ENCODE measurements at places on chromosomes 11 and 22. TPM values are rescaled to one million over a fixed set of nuclear protein-coding genes. Genes with fewer than 3 reads are reported as not detected.

DNA sequence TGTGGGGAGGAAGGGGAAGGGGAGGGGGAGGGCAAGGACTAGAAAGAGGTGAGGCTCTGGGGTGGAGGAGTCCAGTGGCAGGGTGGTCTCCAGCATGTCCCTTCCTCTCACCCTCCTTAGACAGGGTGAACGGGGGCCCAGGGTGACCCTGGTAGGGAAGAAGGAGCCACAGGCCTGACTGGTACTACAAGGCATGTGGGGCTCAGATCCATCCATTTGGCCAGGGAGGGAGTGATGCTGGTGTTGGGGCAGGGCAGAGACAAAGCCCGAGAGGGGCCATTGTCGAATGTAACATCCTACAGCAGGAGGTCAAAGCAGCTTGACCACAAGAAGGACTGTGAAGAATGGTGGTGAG is 69.0 kb upstream of the SHISAL1 start:
- H3K4me1 ChIP-seq, result no peaks in the 10 kb centered on the region
- no peaks in the 10 kb centered on the region for H3K36me3 ChIP-seq
- peaks cover 47% of the 10 kb centered on the region for H3K27me3 ChIP-seq
- no peak overlapping the region for H3K4me3 ChIP-seq
- no peak overlapping the region for H3K27ac ChIP-seq

GRCh38 chr11:21811572-21811971 is 381.3 kb upstream of the ANO5 start:
- H3K36me3 ChIP-seq, result no peaks in the 10 kb centered on the region
- no peak overlapping the region for H3K4me3 ChIP-seq
- H3K27ac ChIP-seq, result no peak overlapping the region

- DNase-seq, result peak; percentile 81
- no peak overlapping the region for H3K27ac ChIP-seq
- peaks cover 55% of the 10 kb centered on the region for H3K27me3 ChIP-seq
- no peak overlapping the region for H3K4me3 ChIP-seq
- no peaks in the 10 kb centered on the region for H3K36me3 ChIP-seq
- peaks cover 10% of the 10 kb centered on the region for H3K4me1 ChIP-seq
These were observed 663 bp upstream of the LARGE2 start for GRCh38 chr11:45921561-45922424.

LRP4 gene
- 2.2 TPM for total RNA-seq

BTG4 gene
- not detected for total RNA-seq

SMIM38 gene
- under 0.01 TPM for total RNA-seq

MMP27 gene
- total RNA-seq, result not detected

RFPL2 gene
- total RNA-seq, result not detected

TPST2 gene
- total RNA-seq, result 100 TPM

Measured in osteoblast (primary cell).